ENCODE measurements at places on chromosomes 7 and 10. TPM values are rescaled to one million over a fixed set of nuclear protein-coding genes. Genes with fewer than 3 reads are reported as not detected.

ODAD2 gene
- not detected for total RNA-seq

HOXA1 gene
- total RNA-seq = 1.7 TPM

NOM1 gene
- total RNA-seq = 21.4 TPM

IKZF1 gene
- total RNA-seq = 4.9 TPM

DGKB gene
- total RNA-seq = 0.25 TPM

Data from colonic mucosa (tissue), 4 donors.